Fibroblast of skin of left biceps (primary cell): ENCODE measurements at places on chromosomes 4 and X.

- no peak for DNase-seq
Observed at GRCh38 chrX:8504451-8504850, 39.8 kb downstream of the VCX3B start.

GRCh38 chr4:182730791-182731190, 186.4 kb downstream of the DCTD start:
- DNase-seq, result no peak

GRCh38 chr4:75908555-75908954, 6.3 kb upstream of the PPEF2 start:
- no peak for DNase-seq

GRCh38 chrX:29461039-29461438, 754.3 kb upstream of the MAGEB2 start:
- no peak for DNase-seq

DNA sequence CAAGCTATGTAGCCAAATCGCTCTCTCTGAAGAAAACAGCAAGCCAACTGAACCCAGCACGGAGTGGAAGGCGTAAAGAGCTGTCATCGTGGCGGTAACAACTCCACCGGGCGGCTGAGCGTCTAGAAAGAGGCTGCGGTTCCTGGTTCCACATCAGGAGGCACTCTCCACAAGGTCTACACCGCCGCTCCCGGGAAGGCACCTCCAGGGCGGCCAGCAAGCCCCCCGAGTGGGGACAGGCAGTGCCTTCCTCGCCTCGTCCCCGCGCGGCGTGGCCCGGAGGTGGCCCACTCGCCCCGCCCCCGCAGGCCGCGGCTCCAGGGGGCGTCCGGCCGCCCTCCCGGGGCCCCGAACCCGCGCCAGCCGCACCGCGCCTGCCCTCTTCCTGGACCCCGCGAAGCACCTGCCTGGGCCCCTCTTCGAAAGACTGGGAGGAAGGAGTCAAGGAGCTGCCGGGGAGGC, 755 bp downstream of the KLHL8 start:
- DNase-seq, result no peak

GRCh38 chr4:62661821-62662220, 1461.7 kb downstream of the ADGRL3 start:
- DNase-seq, result no peak

DNA sequence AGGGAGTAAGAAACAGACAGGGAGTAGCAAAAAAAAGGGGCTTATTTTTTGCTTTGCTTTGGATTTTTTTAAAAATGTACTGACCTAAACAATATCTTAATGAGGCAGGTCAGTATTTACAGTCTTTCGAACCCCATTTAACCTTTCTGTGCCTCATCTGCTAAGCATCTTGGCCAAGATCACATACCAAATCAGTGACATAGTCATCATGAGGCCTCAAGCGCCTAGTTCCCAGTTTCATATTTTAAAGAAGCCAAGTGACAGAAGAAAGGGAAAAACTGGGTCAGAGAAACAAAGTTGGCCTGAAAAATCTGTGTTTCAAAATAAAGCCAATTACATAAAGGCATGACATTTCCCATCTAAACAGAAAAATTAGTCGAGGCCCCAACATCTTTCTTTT, 94.6 kb upstream of the WDR44 start:
- DNase-seq, result no peak
